ENCODE measurements at places on chromosomes 7 and 10. TPM values are rescaled to one million over a fixed set of nuclear protein-coding genes. Genes with fewer than 3 reads are reported as not detected.

The STEAP2 gene
- 31.4 TPM for total RNA-seq

The GPR26 gene
- total RNA-seq = not detected

The DHX32 gene
- 30.2 TPM for total RNA-seq

The CTTNBP2 gene
- total RNA-seq = 13.1 TPM

The DOCK4 gene
- 46.5 TPM for total RNA-seq

The EBLN1 gene
- total RNA-seq = not detected

The CPN1 gene
- 0.16 TPM for total RNA-seq

The CCDC7 gene
- total RNA-seq = 109 TPM

The CLCN1 gene
- total RNA-seq = 0.16 TPM

The PRPF18 gene
- total RNA-seq = 44.4 TPM

The AKR1C4 gene
- not detected for total RNA-seq

The MUC12 gene
- total RNA-seq = 1.1 TPM

The RBP4 gene
- 1.9 TPM for total RNA-seq

DNA sequence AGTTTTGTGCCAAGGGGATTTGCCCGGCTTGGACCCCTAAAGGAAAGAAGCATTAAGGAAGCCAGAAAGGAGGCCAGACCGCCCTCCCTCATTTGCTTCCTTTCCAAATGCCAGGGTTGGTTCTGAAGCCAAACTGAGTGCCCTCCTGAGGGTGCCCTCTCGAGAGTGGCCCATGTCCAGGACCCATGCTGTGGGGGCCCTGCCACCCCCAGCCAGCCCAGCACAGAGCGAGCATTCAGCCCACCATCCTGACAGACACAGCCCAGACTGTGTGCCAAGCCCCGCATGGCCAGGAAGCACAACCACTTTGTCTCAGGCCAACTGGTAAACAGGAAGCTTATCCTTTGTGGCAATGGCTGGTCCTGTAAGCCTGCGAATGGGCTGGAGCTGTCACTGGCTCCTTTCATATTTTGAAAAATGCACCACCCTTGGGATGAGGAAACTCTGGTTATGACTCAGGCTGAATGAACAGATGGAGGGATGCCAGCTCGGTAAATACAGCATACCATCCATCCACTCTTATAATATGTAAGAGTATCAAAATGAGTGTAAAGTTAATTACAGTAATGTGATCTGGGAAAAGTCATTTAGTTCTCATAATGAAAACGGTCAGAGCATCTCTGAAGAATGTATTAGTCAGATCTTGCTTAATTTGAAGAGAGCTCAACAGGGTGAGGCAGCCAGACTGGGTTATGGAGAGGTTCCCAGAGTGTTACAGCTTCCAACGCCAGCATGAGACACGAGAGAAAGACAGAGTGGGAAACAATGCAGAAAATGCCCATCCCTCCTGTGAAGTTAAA, 65.0 kb downstream of the STK17A start:
- DNase-seq = peak; percentile 74

GRCh38 chr7:2162959-2163358, 69.8 kb downstream of the MAD1L1 start:
- no peak for DNase-seq

DNA sequence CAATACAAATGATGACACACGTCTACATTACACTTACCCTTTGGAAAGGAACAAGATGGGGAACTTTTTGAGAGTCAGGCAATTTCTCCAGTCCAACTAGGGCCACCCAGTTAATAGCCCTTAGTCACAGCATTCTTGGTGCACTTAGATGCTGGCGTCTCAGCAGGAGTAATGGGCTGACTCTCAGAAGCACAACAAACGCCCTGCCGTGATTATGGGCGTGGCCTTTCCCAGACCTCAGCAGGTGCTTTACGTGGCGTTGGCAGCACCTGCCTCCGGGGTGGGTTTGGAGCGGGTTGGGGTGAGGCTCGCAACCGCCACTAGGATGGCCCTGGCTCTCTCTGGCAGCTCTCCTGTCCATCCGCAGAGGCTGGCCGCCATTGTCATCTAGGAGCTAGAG, 147.6 kb upstream of the SHH start:
- DNase-seq = no peak

GRCh38 chr7:142414135-142414534, 156.3 kb upstream of the PRSS58 start:
- DNase-seq = no peak

DNA sequence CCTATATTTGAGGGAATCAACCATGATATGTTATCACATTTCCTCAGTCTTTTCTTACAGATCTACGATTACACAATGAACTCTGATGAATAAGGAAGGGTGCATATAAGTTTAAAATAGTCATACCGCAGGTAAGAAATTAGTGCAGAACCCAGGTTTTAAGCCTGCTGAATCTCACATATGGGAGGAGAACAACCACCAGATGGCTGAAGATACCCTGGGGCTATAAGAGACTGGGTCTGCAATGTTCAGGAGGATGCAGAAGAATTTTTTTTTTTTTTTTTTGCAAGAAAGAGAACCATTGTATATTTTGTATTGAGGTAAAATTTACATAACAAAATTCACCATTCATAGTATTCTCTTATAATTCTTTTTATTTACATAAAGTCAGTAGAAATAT, 372.3 kb upstream of the MYO3A start:
- DNase-seq = no peak

DNA sequence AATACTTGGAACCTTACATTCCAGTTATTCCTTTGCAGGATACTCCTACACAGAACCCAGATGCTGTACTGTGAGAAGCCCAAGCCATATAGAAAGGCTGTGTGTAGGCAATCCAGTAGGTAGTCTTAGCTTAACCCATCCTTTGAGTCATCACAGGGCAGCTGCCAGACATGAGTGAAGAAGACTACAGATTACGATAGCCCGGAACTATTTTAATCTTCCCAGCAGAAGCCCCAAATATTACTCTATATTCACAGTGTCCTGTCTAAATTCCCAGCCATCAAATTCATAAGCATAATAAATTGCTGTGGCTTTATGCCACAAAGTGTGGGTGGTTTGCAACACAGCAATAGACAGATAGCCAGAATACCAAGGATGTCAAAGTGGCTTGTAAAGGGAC, 474.1 kb upstream of the STEAP1 start:
- DNase-seq = no peak

- DNase-seq = no peak
Observed at GRCh38 chr10:101843032-101844021, at the start of gene KCNIP2. Gene KCNIP2, minus strand, starts transcription at chr10:101843800. Its CDS starts 232 bp downstream, at chr10:101843568.

- DNase-seq = no peak
Observed at GRCh38 chr7:122100021-122100420, 44.0 kb downstream of the AASS start.

DNA sequence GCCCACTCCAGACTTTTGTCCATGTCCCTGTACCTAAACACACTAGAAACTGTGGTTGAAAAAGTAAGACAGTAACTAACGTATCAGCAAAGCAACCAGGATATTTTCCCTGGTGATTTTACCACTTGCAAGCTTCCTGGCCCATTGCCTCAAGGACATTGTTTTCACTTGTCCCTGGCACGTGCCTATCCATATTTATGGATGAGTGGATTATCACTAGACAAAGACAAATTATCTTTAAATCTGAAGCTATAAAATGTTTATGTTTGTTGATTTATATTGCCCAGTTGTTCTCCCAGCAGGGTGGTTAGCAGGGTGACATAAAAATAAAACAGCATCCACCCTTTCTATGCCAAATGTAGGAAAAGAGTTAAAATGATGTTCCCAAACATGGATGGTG, 93.2 kb upstream of the STEAP1 start:
- no peak for DNase-seq

DNA sequence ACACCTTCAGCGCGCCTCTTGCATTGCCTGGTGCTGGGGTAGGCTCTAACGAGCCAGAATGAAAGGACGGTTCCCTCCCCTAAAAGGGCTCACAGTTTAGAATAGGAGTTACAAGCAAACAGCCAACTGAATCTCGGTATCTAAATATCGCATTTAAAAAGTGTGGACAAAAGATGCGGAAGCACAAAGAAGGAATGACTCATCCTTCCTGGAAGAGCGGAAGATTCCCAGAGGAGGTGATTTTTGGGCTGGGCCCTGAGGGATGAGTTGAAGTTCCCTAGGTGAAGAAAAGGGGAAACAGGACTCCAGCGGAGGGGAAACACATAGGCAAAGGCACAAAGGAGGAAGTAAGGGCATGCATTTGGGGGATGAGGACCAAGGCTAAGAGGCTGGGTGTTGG, 29.9 kb downstream of the SRRM3 start:
- no peak for DNase-seq

DNA sequence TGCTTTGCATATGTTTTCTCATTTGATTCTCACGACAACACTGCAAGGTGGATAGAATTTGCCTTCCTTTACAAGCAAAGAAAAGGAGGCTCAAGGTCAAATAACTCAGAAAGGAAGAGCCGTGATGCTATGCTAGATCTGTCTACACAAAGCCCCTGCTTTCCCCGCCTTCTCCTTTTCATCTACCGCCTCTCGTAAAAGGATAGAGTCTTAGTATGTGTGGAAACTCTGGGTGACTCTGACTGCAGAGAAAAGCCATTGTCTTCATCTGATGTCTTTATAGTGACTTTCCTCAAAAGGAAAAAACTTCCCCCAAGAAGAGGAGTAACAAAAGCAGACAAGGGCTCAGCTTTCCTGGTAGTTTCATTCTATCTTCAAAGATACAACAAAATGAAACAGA, 292.7 kb downstream of the ACTR3B start:
- no peak for DNase-seq

GRCh38 chr7:15688279-15688626, 1.8 kb upstream of the MEOX2 start:
- DNase-seq = no peak

DNA sequence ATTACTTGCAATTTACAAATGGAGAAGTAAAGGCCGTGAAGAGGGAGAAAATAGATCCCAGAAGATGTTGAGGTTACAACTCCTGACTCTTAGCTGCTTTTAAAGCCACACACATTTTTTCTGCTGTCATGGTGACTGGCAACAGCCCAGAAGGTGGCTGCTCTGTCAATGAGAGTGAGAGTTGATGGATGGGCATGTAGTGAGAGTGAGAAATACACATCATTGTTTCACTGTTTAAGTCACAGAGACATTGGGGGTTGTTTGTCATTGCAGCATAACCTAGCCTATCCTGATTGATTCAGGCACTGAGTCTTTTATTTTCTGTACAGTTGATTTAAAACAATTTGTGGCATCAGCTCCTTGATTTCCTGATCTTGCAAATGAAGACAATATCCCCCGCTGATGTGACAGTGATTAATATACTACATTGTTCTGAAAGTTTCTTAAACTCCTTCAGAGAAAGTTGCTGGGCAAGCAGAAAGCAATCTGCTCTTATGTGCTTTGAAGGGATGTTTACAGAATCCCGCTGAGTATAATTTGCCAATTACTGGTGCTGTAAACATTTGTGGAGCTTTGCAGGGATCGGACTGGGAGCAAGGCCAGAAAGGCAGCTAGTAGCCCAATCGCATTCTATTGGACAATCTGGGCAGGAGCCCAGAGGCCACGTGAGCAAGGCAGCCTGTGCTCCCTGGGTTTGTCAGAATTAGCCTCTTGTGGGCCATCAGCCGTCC, 229.6 kb downstream of the PRPF18 start:
- DNase-seq = no peak

DNA sequence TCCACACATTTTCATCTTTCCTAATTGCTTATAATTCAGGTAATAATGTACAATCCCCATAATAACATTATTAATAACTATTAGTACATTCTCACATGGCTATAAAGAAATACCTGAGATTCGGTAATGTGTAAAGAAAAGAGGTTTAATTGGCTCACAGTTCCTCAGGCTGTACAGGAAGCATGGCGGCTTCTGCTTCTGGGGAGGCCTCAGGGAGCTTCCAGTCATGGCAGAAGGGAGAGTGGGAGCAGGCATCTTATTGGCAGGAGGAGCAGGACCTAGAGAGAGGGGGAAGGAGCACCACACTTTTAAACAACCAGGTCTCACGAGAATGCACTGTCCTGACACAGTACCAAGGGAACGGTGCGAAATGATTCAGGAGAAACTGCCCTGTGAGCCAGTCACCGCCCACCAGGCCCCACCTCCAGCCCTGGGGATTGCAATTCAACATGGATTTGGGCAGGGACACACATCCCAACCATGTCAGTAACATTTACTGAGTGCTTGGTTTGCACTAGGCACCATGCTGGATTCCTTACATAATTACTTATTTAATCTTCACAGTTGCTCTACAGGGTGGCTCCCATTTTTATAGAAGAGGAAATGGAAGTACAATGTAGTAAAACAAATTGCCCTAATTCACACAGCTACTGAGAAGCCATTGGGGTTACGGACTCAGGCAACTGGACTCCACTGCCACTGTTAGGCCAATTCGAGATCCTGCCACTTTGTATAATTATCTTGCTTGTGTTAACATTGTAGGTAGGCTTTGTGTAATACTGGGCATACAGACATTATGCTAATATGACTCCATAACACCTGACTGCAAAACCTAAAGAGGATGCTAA, 8.7 kb upstream of the ESYT2 start:
- no peak for DNase-seq

- no peak for DNase-seq
Observed at GRCh38 chr7:18780266-18780665, 284.7 kb downstream of the HDAC9 start.

DNA sequence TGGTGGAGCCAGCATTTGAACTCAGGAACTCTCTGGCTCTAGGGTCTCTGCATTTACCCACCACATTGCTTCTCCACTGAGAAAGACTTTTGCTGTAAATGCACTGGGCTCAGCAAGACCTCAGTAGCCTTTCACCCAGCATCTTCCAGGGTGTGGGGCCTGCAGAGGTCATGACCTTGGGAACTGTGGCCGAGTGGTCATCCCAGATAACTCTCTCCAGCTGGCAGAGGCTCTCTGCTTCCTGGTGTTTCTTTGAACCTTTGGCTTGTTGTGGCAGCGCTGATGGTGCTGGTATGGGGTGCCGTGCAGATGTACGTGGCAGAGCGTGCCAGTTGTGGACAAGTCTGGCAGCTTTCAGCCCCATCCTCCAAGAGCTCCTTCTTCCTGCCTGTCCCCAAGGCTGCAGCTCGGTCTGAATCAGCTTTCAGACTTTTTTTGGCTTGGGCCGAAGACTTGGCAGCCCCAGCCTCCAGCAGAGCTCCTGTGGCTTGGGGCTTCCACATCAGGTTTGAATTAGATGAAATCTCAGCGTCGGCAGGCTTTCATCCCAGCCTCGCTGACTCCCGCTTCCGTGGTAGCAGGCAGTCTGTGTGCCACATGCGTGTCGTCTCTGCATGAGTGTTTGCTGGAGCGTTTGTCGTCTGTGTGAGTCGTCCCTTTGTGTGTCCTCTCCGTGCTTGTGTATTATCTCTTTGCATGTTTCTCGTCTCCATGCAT, 21.5 kb downstream of the ADAMTS14 start:
- DNase-seq = no peak

GRCh38 chr7:98531717-98532116, 85.4 kb upstream of the NPTX2 start:
- no peak for DNase-seq

DNA sequence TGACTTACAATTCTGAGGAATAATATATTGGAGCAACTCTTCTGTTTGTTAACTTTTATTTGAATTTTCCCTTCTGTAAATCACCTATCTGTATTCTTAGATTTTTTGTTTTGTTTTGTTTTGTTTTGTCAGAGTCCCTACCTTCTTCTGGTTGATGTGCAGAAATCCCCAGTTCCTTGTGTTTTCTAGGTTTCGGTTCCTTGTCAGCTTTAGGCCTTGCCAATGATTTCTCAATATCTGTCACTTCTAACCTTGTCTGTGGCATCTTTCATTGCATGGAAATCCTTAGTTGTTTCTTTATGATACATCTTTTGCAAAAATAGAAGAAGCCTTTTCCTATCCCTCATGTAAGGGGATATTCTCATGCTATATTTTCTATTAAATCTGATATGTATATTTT, 21.7 kb upstream of the ST8SIA6 start:
- DNase-seq = no peak

GRCh38 chr7:5077740-5078139, 32.1 kb downstream of the RBAK start:
- no peak for DNase-seq

GRCh38 chr10:15196021-15196834, 27.7 kb upstream of the NMT2 start:
- no peak for DNase-seq

Data from urinary bladder (tissue), 4 donors.